ENCODE measurements at places on chromosomes 7 and 10. TPM values are rescaled to one million over a fixed set of nuclear protein-coding genes. Genes with fewer than 3 reads are reported as not detected.

The GNAT3 gene
- not detected for total RNA-seq

The ADRA2A gene
- 1.0 TPM for total RNA-seq

The TRPV5 gene
- not detected for total RNA-seq

The KMT2E gene
- 35.1 TPM for total RNA-seq

GRCh38 chr7:28785041-28785995 is 172.8 kb downstream of the TRIL start:
- no peak for DNase-seq

DNA sequence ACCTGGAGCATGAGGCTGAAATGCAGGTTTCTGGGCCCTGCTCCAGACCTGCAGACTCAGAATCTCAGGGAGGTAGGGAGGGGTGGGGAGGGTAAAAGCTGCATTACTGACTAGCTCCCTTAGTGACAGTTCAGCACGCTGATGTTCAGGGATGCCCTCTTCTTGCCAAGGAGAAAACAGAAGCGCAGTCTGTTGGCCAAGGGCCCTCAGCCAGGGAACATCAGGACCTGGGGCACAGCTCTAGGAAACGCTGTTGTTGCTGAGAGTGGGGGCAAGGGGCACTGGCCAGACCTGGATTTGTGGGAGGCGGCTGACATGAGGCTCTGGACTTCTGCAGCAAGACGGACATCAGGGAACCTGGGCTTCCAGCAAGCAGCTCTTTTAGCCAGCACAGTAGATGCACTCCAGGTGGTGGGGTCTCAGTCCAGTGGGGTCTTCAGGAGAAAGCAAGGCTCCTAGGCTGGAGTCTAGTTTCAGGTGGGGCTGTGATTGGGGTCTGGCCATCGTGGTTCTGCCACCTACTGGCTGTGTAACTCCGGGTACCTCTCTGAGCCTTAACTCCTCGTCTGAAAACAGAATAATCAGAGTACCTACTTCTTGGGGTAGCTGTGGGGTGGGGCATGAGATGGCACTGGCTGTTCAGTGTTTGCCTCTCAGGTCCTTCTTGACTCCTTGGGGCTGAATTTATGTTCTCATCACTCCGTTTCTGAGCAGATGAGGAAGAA is 72.9 kb upstream of the PRLHR start:
- no peak for DNase-seq

- peak; percentile 53 for DNase-seq
These were observed 80.7 kb downstream of the ZNF365 start for GRCh38 chr10:62454687-62455397.

GRCh38 chr7:137122145-137122544 is 221.4 kb downstream of the PTN start:
- no peak for DNase-seq
